ENCODE measurements at places on chromosomes 16 and 17.

DNA sequence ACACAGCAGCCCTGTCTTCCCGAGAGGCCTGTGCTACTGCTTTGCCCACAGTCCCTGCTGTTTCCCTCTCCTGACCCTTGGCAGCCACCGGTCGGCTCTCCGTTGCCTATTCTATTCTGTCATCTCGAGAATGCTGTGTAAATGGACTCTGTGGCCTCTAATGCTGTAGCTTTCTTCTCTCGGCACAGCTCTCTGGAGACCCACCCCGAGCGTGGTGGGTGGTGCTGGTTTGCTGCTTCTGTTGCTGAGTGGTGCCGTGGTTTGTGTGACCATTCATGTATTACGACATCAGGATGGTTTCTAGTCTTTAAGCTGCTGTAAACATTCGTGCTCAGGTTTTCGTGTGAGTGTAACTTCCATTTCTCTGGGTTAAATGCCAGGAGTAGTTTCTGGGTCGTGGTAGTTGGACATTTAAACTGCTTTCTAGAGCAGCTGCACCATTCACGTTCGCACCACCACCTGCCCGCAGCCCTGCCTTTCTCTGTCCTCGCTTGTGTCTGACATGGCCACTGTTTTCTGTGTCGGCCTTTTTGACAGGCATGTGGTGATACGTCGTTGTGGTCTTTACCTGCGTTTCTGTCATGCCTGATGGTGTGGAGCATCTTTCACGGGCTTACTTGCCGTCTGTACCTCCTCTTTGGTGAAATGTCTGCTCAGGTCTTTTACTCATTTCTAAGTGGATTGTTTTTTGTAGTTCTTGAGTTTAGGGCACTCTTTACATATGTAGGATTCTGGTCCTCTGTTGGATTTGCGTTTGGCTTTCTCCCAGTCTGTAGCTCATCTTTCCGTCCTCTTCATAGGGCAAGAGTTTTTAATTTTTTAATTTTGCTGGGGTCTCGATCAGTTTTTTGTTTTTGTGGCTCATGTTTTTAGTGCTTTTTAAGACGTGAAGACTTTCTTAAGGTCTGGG is 47.7 kb upstream of the ZNF750 start:
- DNase-seq: no peak
- H3K27ac ChIP-seq: no peak overlapping the region
- H3K4me1 ChIP-seq: no peaks in the 10 kb centered on the region

DNA sequence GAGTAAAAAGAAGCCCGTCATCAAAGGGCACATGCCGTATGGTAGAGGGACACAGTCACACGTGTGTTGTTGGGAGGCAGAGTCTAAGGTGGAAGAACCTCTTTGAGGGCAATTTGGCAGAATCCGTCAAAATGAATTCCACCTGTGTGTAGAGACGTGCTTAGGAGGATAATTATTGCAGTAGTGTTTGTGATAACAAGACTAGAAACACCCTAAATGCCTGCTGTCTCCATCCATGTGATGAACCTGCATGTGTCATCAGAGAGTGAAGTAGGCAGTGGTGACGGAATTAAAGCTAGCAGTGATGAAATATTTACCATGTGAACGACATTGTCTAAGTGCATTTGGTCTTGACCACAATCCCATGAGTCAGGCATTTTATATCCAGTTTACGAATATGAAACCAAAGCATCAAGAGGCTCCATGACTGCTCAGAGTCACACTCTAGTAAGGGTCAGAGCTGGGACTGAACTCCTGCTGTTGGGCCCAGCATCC is 61.3 kb upstream of the ADORA2B start:
- no peak overlapping the region for H3K4me3 ChIP-seq
- H3K27me3 ChIP-seq: no peaks in the 10 kb centered on the region
- H3K36me3 ChIP-seq: no peaks in the 10 kb centered on the region
- H3K27ac ChIP-seq: no peak overlapping the region
- no peak for DNase-seq
- H3K4me1 ChIP-seq: no peaks in the 10 kb centered on the region

- H3K4me1 ChIP-seq: peaks cover 46% of the 10 kb centered on the region
- DNase-seq: no peak
- H3K4me3 ChIP-seq: no peak overlapping the region
Observed at GRCh38 chr16:89344458-89344834, 126.9 kb downstream of the ZNF778 start.

DNA sequence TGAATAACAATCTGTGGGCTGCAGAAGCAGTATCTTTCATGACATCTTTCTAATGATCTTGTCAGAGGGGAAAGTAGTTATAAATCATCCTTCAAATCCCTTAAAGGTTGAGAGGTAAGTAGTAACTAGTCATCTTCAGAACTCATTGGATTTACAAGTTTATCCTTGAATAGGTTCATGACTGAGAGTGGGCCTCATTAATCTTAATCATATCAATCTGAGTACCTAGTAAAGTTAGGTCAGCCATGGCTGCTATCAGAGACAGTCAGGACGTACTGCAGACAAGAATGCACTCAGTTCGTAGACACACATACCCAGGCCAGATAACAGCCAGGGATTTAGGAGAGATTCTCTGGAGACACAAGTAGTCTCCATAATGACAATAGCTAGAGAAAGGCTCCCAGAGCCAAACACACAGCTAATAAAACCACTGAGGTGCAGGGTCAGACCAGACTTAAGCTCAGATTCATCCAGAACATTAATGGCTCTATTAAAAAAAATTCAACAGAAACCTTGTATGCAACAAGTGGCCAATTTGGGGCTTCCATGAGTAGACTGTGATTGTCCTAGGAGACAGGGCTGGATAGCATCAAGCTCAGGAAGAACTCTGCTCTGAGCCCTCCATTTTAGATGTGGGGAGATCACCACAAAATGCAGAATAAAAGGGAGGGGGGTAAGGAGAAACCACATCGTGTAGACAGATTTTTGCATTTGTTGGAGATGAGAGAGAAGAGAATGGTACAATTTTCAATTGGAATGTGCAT is 65.8 kb downstream of the TBX4 start:
- H3K27ac ChIP-seq: no peak overlapping the region
- H3K4me3 ChIP-seq: no peak overlapping the region
- DNase-seq: no peak

DNA sequence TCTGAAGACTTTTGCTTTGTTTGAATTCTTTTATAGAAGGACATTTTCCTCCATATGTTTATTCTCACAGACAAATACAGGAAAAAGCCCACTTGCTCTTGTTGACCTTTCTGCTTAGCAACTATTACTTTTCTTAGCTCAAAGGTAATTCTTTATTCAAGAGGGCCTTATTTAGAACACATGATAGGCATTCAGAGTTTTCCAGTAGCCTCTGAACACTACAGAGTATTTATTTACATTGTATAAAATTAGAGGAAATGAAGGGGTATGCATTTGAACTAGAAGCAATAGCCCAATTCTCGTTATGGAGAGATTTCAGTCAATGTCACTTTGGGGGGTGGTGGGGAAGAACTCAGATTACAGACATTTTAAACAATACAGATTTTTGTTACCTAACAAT is 581.7 kb downstream of the KCNJ2 start:
- no peaks in the 10 kb centered on the region for H3K36me3 ChIP-seq
- no peaks in the 10 kb centered on the region for H3K27me3 ChIP-seq
- H3K4me3 ChIP-seq: no peak overlapping the region

- H3K4me1 ChIP-seq: peaks cover 20% of the 10 kb centered on the region
- DNase-seq: no peak
- no peaks in the 10 kb centered on the region for H3K36me3 ChIP-seq
- no peak overlapping the region for H3K4me3 ChIP-seq
Observed at GRCh38 chr16:3822366-3823045, 58.0 kb downstream of the CREBBP start.

DNA sequence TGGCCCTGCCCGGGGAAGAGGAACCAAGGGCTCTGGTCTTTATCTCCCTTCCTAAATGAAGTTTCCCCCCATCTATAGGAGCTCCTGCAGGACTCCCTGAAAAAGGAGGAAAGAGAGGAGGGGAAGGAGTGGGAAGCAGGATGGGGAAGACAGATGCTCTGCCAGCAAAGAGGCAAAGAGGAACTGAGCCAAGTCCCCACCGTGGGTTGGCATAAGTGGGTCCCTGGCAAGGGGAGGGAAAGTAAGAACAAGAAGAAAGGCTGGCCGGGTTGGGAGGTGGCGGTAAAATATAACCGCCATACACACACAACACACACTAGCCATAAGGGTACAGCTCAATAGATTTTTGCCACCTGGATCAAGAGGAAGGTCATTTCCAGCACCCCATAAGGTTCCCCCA is 6.1 kb upstream of the EIF1 start:
- H3K4me1 ChIP-seq: peaks cover 9% of the 10 kb centered on the region
- H3K36me3 ChIP-seq: no peaks in the 10 kb centered on the region
- DNase-seq: no peak

DNA sequence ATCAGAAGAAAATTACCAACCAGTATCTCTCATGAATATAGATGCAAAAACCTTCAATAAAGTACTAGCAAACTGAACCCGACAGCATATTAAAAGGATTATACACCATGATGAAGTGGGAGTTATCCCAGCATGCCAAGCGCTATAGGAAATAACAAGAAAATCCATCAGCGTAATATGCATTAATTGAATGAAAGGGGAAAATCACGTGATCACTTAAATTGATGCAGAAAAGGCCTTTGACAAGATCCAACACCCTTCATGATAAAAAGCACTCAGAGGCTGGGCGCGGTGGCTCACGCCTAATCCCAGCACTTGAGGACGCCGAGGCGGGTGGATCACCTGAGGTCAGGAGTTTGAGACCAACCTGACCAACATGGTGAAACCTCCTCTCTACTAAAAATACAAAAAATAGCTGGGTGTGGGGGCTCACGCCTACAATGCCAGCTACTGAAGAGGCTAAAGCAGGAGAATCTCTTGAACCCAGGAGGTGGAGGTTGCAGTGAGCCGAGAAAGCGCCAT is 4.8 kb downstream of the CTRB2 start:
- no peaks in the 10 kb centered on the region for H3K27me3 ChIP-seq
- peaks cover 8% of the 10 kb centered on the region for H3K4me1 ChIP-seq
